ENCODE measurements at places on chromosomes 16 and 17.

DNA sequence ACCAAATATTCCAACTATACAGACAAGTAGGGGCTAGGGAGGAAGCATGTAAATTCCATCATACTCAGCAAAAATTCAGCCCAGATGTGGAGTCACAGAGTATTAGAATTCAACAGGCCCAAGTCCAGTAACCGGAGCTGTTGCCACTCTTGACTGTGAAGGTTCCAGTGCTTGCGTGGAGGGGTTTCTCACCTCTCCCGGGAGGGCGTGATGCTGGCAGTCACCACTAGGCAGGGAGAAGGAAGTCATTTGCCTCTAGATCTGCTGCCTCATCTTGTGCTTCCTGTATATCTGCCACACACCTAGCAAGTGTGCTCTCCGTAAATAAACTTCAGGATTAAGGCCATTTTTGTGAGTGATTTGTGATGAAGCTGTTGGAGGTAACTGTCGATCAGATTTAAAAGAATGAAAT, 1.0 kb upstream of the CKLF start:
- DNase-seq: no peak

DNA sequence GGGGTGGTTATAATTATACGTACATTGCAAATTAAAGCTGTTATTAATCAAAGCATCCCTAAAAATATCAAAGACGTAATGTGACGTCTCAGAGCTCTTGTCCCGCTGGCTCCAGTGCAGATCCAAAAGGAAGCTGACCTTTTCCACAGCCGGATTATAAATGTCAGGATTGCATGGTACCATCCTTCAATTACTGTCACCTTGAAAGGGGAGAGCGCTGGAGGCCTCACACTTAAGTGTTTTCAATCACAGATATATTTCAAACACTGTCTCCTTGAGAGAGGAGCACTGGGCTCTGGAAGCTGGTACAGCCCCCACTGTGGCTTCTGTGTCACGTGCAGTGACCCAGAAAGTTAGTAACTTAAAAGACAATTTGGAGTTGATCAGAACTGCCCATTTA, 94.2 kb downstream of the AIPL1 start:
- no peak for DNase-seq

GRCh38 chr16:27474921-27475320, 72.9 kb downstream of the IL21R start:
- DNase-seq: no peak

GRCh38 chr16:2432801-2433505, 3.7 kb downstream of the CCNF start:
- no peak for DNase-seq

GRCh38 chr16:69397821-69398521, 12.2 kb upstream of the TERF2 start:
- no peak for DNase-seq

- DNase-seq: no peak
These were observed 330.0 kb upstream of the SOX9 start for GRCh38 chr17:71790791-71791190.

- no peak for DNase-seq
These were observed 59.0 kb downstream of the ABR start for GRCh38 chr17:1120596-1121441.

DNA sequence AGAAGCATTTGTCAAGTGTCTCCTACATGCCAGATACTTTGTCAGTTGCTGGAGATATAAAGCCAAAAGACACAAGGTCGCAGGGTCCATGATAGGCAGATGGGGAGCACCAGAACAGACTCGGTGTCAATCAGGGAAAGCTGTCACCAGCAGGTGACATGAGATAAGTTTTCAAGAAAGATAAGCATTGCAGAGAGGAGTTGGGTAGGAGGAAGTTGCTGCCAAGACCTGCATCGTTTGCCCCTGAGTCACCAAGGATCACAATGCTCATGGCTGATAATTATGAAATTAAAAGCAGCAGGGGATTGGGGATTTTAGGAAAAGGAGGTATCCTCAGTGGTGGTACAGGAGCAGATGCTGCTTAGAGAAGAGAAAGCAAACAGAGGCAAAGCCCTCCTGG, 551.1 kb upstream of the CDH11 start:
- DNase-seq: no peak

DNA sequence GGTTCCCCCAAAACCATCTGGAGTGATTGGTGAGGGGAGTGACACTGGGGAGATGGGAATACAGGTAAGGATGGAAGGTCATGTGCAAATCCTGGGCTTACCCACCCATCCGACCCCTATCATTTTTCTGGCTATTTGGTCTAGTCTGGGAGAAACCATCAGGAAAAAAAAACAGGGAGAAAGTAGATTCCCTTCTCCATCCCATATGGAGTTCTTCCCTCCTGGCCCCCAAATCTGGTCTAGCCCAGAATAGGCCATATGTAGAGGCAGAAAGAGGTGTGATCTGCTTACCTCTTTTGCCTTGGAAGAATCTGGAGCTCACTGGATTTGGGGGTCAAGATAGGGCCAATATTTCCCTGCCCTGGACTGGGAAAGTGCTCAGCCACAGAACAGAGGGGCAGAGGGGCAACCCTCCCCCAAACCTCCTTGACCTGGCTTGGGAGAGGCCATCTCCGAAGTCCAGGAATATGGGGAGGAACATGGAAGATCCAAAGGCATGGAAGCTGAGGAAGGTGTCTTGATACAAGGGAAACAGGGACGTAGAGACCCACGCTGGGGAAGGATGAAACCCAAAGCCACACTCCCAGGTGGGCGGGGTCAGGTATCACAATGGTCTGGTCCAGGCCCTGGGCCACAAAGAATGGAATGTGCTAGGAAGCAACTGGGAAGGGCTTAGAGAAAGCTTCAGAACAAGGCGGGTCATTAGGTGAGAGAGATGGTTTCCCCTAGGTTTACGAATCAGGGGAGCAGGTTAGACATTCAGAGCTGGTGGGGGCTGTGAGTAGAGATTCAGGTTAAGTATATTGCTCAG, 16.2 kb downstream of the CHRNB1 start:
- DNase-seq: no peak

- no peak for DNase-seq
These were observed 690.5 kb downstream of the KCNJ2 start for GRCh38 chr17:70859829-70860228.

DNA sequence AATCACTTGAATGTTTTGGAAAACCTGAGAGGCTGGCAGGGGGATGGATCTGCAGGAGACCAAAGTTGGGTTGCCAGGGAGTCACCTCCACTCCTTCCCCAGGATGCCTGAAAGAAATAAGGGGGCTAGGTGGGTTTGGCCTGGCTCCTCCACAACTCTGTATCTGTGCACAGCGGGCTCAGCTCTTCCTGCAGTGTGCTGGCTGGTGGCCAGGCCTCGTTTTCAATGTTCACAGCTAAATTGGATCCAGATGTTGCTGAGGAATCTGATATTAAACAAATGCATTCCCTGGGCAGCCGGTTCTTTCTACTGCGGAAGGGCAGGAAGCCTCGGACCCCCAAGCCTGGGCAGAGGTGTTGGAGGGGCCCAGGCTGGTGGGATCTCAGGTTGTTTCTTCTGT, 106.2 kb downstream of the N4BP1 start:
- DNase-seq: no peak

DNA sequence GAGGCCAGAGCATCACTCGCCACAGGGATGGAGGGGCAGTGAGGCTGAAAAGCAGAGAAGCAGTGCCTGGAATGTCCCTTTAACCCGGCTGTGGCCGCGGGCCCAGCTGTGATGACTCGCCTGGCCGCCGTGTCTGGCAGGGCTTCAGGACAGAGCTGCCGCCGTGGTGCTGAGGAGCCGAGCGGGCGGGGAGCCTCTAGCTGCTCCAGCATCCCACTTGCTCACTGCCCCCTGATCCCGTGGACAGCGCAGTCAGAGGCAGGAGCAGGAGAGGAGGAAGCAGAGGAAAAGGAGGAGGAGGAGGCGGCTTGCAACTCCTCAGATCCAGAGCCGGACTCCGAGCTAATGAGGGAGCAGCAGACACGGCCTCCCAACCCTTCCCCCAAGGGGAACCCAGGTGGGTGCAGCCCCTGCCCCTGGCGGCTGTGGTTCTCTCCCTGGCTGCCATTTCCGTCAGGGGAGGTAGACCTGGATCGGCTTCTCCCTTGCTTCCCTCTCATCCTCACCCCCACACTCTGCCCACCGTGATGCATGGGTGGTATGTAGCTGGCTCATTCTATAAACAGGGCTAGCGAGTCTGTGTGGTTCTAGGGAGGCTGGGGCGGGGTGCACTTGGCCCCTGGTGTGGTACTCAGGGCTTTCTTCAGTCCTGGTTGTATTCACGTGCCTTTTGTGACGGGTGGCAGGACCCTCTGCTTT, 165.7 kb downstream of the CMIP start:
- DNase-seq: no peak

- DNase-seq: no peak
These were observed 25.7 kb downstream of the TRPV2 start for GRCh38 chr17:16440901-16441629.

- DNase-seq: no peak
These were observed 271.4 kb upstream of the MAF start for GRCh38 chr16:79871906-79872305.

DNA sequence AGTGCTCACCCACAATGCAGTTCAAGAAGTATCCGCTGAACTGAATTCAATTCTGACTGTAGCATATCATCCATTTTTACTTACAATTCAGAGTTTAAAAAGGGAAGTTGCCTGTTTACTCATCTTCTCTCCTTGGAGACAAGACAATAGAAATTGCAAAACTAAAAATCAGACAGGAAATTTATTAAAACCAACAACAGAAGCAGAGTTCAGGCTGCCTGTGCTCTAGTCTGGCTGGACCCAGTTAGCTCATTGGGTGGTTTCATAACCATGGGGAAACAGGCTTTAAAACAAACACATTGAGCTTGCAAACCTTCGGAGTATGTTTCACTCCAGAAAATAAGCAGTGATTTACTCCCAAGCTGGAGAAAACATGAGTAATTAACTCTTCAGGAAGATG, 321.4 kb downstream of the GRIN2A start:
- no peak for DNase-seq

DNA sequence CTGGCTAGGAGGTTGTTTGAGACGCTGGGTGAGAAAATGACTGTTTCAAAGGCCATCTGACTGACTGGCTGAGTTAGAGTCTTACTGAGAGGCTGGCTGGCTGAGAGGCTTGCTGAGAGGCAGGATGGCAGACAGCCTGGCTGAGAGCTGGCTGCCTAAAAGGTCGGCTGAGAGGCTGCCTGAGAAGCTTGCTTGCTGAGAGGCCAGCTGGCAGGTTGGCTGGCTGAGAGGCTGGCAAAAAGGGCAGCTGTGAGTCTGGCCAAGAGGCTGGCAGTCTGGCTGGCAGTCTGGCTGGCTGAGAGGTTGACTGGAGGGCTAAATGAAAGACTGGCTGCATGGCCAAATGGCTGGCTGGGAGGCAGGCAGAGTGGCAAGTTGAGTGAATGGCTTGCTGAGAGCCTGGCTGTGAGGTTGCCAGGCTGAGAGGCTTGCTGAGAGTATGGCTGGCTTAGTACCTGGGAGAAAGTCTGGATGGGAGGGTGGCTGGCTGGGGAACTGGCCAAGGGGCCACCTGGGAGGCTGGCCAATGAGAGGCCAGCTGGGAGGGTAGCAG, 35.3 kb upstream of the ACSM2B start:
- no peak for DNase-seq

- no peak for DNase-seq
These were observed 9.2 kb upstream of the SSTR2 start for GRCh38 chr17:73155410-73156165.

GRCh38 chr16:729768-730665, 3.1 kb downstream of the HAGHL start:
- DNase-seq: no peak

- DNase-seq: no peak
These were observed 275.7 kb downstream of the WWOX start for GRCh38 chr16:78375055-78375679.

GRCh38 chr17:77737442-77738265, 220.8 kb upstream of the TNRC6C start:
- no peak for DNase-seq

DNA sequence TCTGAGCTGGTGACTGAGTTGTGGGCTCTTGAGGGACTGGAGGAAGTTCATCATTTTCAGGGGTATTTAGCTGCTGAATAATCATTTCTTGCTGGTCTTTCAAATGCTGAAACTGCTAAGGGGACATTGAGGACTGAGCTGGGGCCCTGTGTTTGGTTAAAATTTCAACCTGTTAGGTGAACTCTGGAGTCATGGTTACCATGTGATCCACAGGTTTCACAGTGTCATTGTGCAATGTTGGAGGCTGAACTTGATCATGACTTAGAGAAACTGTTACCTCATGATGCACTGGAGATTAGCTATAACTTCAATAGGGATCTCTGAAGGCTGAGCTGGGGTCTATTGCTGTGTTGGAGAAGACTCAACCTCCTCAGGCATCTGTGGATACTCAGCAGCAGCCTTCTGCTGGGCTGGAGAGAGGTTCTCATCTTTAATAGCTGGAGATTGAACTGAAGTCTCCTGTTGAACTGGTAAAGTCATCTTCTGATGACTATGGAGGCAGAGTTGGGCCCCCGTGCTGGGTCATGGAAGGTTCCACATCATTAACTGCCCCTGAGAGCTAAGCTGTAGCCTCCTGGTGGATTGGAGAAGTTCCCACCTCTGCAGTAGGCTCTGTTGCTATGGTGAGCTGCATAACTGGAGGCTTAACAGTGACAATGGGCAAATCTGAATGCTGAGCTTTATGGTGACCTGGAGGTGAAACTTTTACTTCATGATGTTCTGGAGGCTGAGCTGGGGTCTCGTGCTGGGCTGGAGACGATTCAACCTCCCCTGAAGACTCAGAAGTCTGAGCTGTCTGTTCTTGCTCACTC, 15.2 kb downstream of the RDM1 start:
- no peak for DNase-seq

DNA sequence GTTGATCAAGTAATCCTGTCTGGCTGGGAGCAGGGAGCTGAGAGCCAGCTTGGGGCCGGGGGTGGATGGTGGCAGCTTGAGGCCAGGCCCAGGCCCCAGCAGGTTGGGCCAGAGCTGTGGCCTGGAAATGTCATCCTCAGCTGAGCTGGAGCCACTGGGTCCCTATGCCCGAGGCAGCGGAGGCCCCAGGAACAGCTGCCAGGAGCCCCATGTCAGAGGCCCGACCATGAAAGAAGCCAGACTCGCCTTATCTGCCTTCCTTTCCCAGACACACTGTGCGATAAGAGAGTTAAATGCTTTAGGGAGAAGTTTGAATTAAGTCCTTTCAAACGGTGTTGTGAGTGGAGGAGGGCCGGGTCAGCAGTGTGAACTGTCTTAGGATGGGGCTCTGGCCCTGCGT, 3.5 kb downstream of the SMTNL2 start:
- no peak for DNase-seq

DNA sequence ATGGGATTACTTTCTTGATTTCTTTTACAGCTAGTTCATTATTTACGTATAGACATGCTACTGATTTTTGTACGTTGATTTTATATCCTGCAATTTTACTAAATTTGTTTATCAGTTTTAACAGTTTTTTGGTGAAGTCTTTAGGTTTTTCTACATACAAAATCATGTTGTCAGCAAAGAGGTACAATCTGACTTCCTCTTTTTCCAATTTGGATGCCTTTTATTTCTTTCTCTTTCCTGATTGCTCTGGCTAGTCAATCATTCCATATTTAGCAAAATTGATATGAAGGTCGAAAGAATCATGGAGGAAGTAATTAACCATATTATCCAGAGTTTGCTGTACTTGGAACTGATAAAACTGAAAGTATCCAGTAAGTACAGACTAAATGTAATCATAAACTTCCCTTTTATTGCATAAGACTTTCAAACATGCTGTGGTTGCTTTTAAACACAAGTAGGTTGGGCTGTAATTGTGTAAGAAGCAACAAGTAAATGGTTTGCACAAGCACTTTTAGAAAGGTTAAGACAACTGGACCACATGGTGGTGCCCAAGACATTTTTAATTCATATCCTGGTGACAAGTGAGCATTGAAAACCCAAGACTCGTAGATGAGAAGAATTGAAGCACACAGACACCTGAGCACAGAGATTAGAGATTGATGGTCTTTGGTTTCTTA, 8.4 kb downstream of the GDE1 start:
- no peak for DNase-seq
